Kidney glomerular epithelial cell (primary cell): ENCODE measurements at places on chromosomes 3 and 15.

- no peak for DNase-seq
Observed at GRCh38 chr15:31357148-31357547, 30.5 kb downstream of the KLF13 start.

- DNase-seq = no peak
Observed at GRCh38 chr3:100400419-100400779, 490 bp downstream of the TOMM70 start.

DNA sequence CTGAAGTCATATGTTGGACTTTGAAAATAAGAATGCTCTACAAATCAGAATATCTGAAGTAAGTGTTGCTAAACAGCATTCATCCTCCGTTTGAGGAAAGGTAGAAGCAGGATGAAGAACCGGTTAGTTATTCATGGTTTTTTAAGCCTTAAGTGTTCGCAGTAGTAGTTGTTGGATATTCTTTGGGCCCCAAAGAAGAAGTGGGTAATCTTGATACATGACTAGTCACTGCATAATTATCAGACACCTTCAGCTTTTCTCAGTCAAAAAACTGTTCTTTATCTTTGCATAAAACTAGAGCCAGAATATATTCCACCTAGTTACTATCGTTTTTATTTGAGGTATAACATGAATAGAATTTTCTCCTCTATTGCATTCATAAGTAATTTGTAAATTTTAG, 13.8 kb downstream of the RAB5A start:
- DNase-seq = no peak

- DNase-seq = no peak
Observed at GRCh38 chr15:67880651-67881182, 40.9 kb upstream of the RNU6-1 start.

GRCh38 chr15:82828075-82828474, 18.6 kb downstream of the WHAMM start:
- no peak for DNase-seq

DNA sequence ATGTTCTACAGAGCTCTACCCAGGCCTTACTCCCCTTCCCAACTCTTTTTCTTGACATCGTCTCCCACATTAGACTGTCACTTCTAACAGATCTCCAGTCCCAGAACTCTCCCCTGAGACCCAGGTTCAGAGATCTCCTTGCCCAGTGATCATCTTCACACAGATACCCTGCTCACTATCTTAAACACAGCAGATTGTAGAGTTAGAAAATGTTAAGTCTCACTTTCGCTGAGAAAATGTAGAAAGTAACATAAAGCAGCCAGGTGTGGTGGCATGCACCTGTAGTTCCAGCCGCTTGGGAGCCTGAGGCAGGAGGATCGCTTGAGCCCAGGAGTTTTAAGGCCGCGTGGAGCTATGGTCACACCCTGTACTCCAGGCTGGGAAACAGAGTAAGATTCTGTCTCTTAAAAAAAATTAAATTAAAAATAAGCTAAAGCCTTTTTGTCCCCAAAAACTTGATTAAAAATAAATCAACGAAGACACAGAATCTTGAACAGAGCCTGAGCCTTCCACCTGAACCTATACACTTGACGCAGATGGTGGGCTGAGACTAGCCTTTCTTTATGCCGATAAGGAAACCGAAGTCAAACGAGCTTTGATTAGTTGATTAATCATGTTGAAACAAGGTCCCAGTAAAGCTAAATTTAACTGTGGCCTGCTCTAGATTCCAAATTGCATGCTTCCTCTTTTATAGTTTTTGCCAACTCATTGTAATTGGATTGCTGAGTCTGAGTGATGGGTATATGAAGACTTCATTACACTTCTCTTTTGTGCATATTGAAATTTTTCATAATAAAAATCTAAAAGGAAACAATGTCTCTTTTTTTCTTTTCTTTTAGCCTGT, 31.3 kb upstream of the BLM start:
- DNase-seq = no peak

- no peak for DNase-seq
Observed at GRCh38 chr3:62211675-62212429, 161.5 kb downstream of the FEZF2 start.

GRCh38 chr15:31268108-31268501, 58.5 kb upstream of the KLF13 start:
- DNase-seq = no peak

DNA sequence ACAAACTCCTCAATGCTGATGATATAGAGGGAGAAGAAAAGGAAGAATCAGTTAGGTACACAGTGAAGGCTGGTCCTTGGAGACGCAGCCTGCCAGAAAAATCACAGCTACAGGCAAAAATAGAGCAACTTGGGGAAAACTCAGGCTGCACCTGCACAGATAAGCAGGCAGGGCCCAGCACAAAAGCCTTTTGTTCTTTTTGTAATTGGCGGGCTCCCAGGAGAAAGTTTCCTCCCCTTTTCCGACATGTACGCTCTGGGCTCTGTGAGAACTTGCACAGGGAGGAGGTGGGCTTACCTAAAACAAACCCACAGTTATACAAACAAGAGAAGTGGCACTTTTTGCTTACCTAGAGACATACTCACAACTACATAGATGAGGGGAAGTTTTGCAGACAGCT, 813.4 kb upstream of the EPHA6 start:
- no peak for DNase-seq

- no peak for DNase-seq
Observed at GRCh38 chr3:80889535-80889934, 871.9 kb downstream of the GBE1 start.

- DNase-seq = no peak
Observed at GRCh38 chr3:46353647-46354410, at the start of gene CCR2. CCR2 (plus strand) TSS chr3:46354111; CDS start chr3:46357528, 3,417 bp downstream.

- no peak for DNase-seq
Observed at GRCh38 chr15:99341786-99342185, 90.5 kb downstream of the LRRC28 start.

GRCh38 chr3:127135241-127136023, 57.5 kb upstream of the PRR23E start:
- DNase-seq = no peak

DNA sequence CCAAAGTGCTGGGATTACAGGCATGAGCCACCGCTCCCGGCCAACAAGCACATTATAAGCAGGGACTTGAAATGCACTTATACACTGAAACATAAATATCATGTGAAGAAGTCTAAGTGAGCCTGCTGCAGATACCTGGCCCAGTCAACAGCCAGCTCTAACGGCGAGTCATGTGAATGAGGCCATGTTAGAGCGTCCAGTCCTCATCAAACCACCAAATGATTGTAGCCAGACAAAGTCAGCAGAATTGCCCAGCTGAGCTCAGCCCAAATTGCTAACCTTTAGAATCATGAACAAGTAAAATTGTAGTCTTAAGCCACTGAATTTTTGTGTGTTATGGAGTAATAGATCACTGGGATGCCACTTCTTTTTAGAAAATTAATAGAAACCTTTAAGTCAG, 37.8 kb upstream of the UACA start:
- DNase-seq = no peak

DNA sequence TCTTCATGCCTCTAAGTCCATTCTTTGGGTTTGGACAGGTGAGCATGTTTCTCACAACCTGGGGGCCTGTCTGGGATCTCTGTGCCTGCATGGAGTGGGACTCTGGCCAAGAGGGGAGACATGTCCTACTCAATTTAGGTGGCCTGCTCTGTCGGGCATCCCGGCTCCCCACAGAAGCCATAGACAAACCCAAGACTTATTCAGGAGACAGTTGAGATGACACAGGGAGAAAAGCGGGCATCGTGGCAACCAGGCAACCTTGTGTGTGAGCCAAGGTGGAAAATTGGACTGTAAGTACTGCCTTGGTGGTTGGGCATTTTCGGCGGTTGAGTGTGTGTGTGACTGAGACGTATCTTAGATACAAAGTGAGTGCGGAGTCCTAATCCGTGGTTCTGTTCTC, 40.5 kb downstream of the PPCDC start:
- no peak for DNase-seq

GRCh38 chr15:39919748-39920509, at the start of gene GPR176:
GPR176 (minus strand) TSS chr15:39920266; CDS start chr15:39920026, 240 bp downstream.
- DNase-seq = peak; percentile 39

GRCh38 chr3:134568790-134569189, 82.0 kb downstream of the KY start:
- DNase-seq = no peak

DNA sequence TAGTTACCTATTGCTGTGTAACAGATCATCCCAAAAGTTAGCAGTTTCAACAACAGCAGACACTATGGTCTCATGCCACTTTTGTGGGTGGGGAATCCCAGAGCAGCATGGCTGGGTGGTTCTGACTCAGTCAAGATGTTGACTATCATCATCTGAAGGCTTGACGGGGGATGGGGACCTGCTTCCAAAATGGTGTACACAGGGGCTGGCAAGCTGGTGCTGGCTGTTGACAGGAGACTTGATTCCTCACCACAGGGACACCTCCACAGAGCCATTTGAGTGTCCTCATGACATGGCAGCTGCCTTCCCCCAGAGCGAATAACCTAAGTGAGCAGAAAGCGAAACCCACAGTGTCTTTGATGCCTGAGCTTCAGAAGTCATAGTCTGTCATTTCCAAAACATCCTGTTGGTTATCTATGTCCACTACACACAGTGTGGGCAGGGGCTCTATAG, 19.1 kb downstream of the DNAJB8 start:
- DNase-seq = no peak

DNA sequence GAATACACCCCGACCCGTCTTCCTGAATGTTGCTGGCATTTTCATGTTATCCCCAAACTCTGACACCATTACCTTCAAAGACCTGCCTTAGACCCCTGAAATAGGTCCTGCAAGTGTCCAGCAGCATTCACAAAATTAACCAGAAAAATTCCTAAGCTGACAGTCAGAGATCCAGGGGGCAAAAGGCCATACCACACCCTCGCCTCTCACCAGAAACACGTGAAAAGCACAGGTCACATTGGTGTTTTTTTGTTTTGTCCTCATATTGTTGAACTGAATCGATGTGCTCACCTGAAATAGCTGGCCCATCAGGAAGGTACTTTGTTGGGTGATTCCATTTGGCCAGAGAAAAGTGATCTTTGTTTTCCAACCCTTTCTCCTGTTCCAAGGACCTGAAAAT, 113.1 kb upstream of the HES1 start:
- DNase-seq = no peak

GRCh38 chr3:42686832-42687650, 1.7 kb downstream of the KLHL40 start:
- no peak for DNase-seq

DNA sequence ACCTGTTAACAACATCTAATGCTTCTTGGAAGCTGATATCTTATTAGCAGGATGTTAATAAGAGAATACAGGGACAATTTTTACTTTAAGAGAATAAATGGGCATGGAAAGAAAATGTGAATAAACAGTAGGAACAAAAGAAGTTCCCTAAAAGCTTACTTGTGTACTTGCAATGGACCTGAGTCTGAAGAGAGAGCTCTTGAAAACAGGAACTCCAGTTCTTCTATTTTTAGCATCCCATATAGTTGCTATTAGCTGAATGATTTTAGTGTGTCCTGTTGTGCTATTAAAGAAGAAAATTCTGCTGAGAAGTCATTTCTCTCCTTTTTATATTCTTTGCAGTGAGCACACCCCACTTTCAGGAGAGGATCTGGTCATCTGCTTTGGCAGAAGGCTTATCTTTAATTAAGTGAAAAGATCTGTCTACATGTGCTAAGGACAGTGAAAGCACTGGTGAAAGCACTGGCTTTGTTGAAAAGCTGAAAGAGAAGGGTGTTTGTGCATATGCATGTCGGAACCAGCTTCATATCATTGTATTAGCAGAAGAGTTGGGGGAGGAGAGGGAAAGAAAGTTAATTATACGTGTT, 1.4 kb upstream of the ST3GAL6 start:
- no peak for DNase-seq

DNA sequence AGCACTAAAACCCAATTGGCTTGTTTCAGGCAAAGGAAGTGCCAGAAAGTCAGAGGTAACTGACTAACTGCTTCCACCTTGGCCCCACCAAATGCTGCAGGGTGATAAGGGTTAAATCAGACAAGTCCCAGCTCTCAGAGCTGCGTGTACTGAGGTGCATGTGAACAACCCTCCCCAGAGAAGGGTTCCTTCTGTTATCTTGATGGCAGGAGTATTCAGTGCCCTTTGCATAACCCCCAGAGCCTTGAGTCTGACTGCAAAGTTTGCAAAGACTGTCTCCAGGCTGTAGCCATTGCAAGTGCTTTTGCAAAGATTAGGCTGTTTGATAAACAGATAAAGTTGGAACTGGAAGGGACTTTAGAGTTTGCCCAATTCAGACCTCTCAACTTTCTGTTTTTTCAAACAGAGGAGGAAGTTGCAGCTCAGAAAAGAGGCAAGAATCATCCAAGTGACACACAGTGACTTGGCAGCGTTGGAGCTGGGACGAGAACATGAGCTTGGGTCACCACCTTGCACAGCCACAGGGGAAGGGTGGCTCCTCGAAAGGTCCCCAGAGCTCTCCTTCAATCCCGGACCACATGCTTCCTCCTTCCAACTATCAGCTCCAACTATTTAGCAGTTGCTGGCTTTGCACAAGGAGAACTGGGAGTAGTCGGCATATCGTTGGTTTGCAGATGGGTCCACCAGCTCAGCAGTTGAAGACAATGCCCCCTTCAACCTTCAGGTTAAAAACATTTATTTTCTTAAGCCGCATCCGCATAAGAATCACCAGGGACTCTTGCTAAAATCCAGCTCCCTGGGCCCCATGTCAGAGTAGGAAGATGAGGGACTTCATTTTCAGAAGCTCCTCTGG, 224.8 kb upstream of the HES1 start:
- DNase-seq = no peak

DNA sequence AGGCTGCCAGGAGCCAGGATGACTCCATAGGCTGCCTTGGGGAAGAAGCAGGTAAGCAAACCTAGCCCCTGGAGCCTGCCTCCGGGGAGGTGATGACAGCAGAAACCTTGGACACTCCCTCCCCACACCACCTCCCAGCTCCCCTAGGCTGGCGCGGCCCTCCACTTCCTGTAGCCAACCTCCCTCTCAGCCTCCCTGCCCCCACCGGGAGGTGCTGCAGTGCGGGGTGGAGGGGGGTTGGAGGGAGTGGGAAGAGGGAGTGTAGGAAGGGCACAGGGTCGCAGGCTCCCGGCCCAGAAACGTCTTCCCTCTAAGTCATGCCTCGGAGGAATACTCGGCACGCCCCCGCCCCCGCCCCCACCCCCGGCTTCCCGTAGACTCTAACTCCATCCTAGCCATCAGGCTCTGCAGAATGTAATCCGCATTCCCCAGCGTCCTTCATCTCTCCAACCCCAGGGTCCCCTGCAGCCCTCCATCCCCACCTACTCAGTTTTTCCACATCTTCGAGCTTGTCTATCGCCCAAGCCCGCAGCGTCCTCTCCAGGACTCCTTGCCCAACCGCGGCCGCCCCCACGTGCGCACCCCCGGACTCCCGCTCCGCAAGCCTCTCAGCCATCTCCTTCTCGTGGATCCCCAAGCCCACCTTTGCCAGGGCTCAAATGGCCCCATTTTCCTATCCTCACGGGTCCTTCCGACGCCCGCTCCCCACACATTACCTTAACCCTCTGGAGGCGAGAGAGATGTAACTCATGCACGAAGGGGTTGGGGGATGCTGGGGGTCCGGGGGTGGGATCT, 528 bp downstream of the LPCAT4 start:
- DNase-seq = peak; percentile 52

DNA sequence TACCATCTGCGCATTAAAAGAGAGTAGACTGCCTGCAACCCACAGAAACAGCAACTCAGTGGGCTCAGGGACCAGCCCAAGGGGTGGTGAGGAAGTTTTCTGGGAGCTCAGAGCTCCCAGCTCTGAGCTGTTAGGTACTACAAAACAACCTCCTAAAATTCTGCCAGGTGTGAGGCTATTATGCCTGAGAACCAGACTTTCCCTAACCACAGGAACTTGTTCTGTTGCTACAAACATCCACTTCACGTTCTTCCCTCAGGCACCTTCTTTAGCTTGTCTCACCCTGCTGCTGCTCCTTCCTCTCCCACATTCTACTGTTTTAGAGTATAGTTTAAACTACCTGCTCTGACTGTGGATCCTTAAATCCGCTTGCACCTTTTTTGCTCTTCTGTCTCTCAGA, 399.4 kb downstream of the ROBO1 start:
- no peak for DNase-seq
